ENCODE measurements at places on chromosomes 6 and 20.

DNA sequence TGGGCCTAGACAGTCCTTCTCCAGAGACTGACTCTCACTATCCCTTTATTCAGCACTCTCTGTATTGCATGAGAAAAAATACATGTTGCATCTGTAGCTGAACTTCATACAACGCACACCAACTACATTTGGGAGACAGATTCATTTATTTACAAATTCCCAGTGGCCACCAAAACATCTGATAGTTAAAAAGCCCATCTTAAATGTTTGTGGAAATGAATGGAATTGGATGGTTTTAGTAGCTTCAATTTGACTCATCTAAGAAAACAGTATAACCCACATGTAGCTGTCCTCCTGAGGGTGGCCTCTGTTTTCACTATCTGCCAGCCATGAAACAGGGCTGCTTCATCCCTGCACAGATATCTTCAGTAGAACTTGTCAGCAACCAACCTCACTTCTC, 116.3 kb downstream of the PCSK2 start:
- DNase-seq = no peak

GRCh38 chr6:160221918-160222317, 36.7 kb downstream of the SLC22A2 start:
- no peak for DNase-seq

- DNase-seq = peak; percentile 88
Measured at GRCh38 chr6:150599199-150600009, at the start of gene PLEKHG1. Gene PLEKHG1 (plus strand): TSS chr6:150599885. CDS start chr6:150733682, 133,797 bp downstream.

- DNase-seq = no peak
Measured at GRCh38 chr6:40556881-40557280, 30.3 kb downstream of the LRFN2 start.

GRCh38 chr6:154242617-154243357, 113.8 kb downstream of the IPCEF1 start:
- DNase-seq = no peak

DNA sequence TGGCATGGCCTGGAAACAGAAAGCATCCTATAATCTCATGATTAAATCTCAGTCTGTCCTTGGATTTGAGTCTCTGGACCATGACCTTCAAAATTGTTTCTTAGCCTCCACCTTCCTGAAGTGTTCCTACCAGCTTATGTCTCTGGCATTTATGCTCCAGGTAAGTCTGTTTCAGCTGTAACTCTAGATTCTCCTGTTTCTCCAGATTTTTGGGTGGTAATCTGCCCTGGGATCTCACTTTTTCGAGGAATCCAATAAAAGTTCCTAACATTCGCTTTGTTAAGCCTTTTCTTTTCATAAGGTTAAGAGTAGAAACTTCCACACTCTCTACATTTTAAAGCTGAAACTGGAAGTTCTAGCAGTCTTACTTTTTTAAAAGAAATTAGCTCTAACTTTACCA, 318.5 kb downstream of the C6orf118 start:
- DNase-seq = no peak

- no peak for DNase-seq
Measured at GRCh38 chr6:9173229-9173628, 737.9 kb upstream of the SLC35B3 start.

DNA sequence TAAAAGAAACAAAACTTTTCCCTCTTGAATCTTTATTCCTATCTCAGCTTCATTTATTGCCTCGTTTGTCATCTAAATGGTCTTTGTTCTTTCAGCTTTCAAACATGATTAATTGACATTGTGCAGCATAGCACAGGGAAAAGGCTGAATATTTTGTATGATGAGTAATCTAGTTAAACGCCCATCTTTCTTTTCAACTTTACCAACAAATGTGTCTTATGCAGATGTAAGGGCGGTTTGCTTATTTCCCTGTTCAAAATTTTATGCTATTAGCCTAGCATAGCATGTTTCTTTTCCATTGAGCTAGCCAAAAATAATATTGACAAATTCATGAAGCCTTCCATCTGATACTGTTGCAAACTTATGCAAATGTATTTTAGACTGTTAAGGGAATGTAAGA, 176.4 kb upstream of the AKAP12 start:
- no peak for DNase-seq
